ENCODE measurements at places on chromosomes 2 and 18. TPM values are rescaled to one million over a fixed set of nuclear protein-coding genes. Genes with fewer than 3 reads are reported as not detected.

CD302 gene
- total RNA-seq, result 25.2 TPM

MATN3 gene
- 2.2 TPM for total RNA-seq

SATB2 gene
- total RNA-seq, result 2.7 TPM

ICOS gene
- total RNA-seq, result 0.23 TPM

AKAIN1 gene
- total RNA-seq, result not detected

THSD7B gene
- 7.6 TPM for total RNA-seq

CRIM1 gene
- 95.0 TPM for total RNA-seq

PPP1R1C gene
- 2.0 TPM for total RNA-seq

GALNT14 gene
- 7.0 TPM for total RNA-seq

GRB14 gene
- total RNA-seq, result 6.7 TPM

FAM237A gene
- not detected for total RNA-seq

COBLL1 gene
- total RNA-seq, result 207 TPM

NETO1 gene
- total RNA-seq, result 2.6 TPM

ARID5A gene
- total RNA-seq, result 36.6 TPM

DOK6 gene
- 4.9 TPM for total RNA-seq

PKDCC gene
- total RNA-seq, result 60.4 TPM

SMIM21 gene
- not detected for total RNA-seq

ANTXR1 gene
- total RNA-seq, result 87.8 TPM

SERPINB12 gene
- total RNA-seq, result not detected

FTCDNL1 gene
- 1.5 TPM for total RNA-seq

SDC1 gene
- total RNA-seq, result 480 TPM

RSAD2 gene
- total RNA-seq, result 4.4 TPM

FKBP1B gene
- total RNA-seq, result 4.1 TPM

IL36B gene
- total RNA-seq, result not detected

FAP gene
- 3.0 TPM for total RNA-seq

CDH7 gene
- total RNA-seq, result not detected

ZNF385B gene
- 0.83 TPM for total RNA-seq

UGT1A8 gene
- total RNA-seq, result 4.4 TPM

ARHGAP15 gene
- total RNA-seq, result 12.4 TPM
